ENCODE measurements at places on chromosomes 5 and 9. TPM values are rescaled to one million over a fixed set of nuclear protein-coding genes. Genes with fewer than 3 reads are reported as not detected.

TAF11L10 gene
- total RNA-seq = not detected

BASP1 gene
- total RNA-seq = 5.4 TPM

GRCh38 chr5:74333430-74333829 is 307.1 kb downstream of the ENC1 start:
- DNase-seq = no peak

DNA sequence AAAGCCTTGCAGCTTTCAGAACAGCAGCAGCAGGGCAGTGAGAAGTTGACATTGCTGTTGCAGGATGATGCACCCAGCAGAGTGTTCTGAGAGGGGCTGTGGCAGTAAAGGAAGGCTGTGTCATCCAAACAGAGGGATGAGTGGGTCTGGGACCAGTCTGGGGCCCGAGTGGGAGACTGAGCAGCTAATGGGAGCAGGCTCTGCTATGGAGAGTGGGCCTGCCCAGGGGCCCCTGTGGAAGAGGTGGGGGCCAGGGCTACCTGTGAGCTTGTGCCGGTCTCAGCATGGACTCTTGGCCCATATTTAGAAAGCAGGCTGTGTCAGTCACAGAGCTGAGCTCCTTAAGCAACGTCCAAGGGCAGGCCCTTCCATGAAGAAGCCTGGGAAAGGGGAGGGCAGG is 26.0 kb upstream of the PITX1 start:
- no peak for DNase-seq

DNA sequence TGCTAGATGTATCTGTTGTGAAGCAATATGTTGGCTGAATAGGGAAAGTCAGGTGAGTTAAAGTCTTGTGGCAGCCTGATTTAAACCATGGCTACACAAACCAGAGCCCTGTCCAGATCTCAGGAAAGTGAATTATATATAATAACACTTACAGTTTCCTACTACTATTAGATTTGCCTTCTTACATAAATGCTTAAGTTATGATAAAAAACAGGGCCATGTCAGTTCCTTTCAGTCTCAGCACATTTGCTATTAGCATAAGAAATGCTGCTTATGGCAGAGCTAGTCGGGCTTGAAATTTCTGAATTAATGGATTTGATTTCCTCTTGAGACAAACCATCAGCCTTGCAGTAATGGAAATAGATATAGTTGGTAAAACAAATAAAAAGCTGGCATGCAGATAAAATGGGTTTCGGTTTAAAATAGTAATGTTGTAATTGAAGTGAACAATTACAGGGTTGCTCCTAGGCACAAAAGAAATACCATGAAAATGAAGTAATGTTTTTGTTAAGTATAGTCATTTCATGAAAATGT is 664.2 kb upstream of the ZNF608 start:
- DNase-seq = no peak

DMRT2 gene
- total RNA-seq = 0.33 TPM

DNA sequence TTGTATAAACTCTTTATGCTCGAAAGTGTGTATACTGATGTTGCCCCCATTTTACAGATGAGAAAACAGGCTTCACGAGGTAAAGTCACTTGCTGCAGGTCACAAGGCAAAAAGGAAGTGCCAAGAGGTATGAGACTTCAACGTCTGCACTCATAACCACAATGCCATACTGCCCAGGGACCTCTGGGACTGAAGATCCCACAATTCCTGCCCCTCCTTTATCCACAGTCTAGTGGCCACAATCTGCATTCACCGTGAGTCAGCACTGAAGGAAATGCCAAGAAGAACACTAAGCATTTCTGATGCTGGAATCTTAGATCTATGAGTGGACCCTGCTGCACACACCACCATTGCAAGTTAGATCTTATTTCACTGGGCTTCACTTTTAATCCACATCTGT is 37.3 kb downstream of the MED27 start:
- no peak for DNase-seq

LCN6 gene
- total RNA-seq = 12.5 TPM

PHF24 gene
- total RNA-seq = under 0.01 TPM

IQGAP2 gene
- 30.7 TPM for total RNA-seq

DNA sequence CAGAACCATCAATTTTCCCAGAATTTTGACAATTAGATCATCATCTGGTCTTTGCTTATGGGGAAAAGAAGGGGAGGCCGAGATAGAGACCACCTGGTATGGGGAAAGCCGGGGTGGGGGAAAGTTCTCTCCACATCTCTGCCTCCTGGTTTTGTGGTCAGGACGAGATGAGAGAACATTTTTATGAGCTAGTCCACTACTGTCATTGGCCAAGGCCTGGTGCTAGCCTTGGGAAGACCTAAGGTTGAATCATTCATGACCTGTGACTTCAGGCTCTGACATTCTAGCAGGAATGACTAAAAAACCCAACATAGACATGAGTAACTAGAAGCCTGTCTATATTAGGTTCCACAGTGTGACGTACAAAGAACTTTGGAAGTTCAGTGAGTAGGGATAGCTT is 135.2 kb downstream of the PTTG1 start:
- peak; percentile 68 for DNase-seq

DNA sequence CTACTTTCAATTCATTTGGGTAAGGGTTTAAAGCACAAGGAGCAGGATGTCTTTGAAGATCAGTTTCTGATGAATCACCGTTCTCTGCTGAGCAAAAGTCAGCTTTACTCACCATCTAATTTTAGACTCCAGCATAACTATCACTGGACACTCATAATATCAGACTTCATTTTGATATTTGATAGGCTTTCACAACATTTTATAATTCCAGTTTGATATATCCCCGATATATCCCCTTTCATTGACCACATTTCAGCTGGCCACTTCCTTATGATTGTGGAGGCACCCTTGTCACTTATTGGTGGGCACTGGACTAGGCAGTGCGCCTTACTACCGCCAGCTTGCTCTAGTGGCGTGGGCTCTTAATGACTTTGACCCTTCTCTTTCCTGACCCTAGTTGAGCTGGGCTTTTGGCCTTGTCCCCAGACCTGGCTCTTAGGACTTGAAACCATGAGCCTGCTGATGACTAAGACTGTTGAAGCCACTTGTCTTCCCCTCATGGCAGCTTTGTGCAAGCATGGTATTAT is 46.8 kb downstream of the CYSTM1 start:
- no peak for DNase-seq

NPR3 gene
- 0.65 TPM for total RNA-seq

PDZD2 gene
- total RNA-seq = 15.0 TPM

- no peak for DNase-seq
Measured at GRCh38 chr9:74497748-74498620, 849 bp downstream of the RORB start.

DNA sequence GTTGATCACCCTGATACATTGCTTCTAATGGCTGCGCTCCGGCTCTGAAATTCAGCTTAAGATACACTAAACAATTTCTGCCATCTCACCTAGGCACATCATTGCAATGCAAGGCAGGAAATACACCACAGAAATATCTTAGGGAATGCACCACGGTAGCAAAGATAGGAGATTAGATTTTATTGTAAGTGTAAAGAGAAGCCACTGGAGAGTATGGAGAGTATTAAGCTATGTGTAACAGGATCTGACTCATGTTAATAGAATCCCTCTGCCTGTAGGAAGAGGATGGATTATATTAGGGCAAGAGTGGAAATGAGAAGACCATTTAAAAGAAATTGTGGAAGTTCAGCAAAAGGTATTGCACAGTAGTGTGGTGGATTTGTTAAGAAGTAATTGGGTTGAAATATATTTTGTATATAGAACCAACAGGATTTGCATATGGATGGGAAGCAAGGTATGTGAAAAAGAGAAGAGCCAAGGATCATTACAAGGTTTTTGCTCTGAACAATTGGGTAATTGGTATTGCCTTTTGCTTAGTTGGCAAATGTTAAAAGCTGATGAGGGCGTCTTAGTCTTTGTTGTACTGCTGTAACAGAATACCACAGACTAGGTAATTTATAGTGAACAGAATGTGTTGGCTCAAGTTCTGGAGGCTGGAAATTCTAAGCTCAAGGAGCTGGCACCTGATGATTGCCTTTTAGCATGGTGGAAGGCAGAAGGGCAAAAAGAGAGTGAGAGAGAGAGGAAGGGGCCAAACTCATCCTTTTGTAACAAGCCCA is 636.1 kb downstream of the PSAT1 start:
- DNase-seq = no peak

MLANA gene
- total RNA-seq = not detected

DNA sequence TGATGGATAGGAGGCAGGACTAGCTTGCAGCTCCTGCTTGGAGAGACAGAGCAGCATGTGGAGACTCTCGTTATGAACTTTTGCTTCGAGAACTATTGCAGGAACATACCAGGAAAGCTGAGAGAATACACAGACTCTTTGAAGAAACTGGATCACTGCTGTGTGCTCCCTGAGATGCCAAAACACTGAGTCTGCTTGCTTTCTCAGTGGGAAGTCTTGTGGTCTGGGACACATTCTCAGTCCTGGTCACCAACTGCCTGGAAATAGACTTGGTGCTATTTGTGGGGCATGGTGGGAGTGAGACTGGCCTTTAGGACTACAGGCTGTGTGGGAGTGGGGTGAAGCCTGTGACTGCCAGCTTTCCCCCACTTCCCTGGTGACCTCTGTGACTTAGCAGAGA is 252.6 kb downstream of the MED10 start:
- no peak for DNase-seq

DNA sequence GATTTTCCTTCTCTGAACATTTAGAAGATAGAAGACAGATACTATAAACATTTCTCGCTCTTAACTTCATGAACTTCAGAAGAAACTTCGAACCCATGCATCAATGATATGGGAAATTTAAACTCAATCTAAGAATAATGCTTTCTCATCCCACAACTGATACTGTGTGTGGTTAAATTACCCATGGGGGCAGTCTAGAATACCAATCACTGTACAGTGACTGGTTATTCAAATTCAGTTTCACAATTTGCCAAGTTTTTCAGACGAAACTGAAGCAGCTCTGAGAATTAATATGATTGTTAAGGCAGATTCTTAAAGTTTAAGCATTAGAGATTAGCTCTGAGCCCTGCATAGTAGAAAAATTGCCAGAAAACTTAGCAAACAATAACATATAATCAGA is 431.0 kb downstream of the SH3GL2 start:
- no peak for DNase-seq

DNA sequence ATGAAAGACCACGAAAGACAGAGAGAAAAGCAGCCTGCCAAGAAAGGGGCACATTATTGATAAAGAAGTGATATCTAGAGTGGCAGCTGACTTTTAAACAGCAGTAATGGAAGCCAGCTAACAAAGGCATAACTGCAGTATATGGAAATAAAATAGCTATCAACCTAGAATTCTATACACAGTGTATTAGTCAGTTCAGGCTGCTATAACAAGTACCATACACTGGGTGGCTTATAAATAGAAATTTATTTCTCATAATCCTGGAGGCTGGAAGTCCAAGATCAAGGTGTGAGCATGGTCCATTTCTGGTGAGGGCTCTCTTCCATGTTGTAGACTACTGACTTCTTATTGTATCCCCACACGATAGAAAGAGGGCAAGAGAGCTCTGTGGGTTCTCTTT is 109.8 kb downstream of the DEPDC1B start:
- no peak for DNase-seq

GRCh38 chr9:92097997-92098482 is 17.2 kb downstream of the SPTLC1 start:
- DNase-seq = no peak

- DNase-seq = no peak
Measured at GRCh38 chr9:15268317-15268716, 38.7 kb downstream of the TTC39B start.

GRCh38 chr5:59361454-59361853 is 532.1 kb downstream of the PDE4D start:
- DNase-seq = no peak

LSM11 gene
- total RNA-seq = 53.7 TPM

AQP7 gene
- 0.33 TPM for total RNA-seq

HK3 gene
- 3.8 TPM for total RNA-seq

PTGS1 gene
- 119 TPM for total RNA-seq

GRCh38 chr9:94663640-94664039 is 24.3 kb upstream of the FBP1 start:
- no peak for DNase-seq

ACOT12 gene
- not detected for total RNA-seq

DNA sequence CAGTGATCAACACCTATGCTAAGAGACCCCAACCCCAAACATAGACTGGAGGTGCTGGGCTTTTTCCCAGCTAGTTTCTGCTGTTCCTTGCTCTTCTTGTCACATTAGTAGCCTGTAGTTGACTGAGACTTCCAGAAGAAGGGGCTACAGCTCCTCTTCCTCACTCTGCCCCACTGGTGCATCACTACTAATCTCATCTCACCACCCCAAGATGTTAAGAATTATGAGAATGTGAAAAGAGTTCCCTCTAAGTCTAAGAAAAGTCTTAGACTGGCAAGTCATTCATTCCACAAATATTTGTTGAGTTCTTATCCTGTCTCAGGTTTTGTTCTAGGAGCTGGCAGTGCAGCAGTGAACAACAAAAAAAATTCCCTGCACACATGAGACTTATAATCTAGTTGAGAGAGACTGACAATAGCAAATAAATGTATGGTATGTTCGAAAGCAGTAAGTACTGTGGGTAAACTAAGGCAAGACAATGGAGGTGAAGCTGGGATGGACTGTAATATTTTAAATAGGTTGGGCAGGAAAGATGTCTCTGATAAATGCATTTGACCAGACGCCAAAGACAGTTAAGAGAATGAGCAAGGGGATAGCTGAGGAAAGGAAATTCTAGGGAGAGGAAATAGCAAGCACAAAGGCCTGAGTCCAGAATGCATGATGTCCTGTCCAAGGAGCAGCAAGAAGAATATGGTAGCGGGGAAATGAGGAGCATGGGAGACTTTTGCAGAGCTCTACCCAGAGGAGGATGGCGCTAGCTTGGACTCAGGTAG is 92.3 kb downstream of the PTCD2 start:
- no peak for DNase-seq

DNA sequence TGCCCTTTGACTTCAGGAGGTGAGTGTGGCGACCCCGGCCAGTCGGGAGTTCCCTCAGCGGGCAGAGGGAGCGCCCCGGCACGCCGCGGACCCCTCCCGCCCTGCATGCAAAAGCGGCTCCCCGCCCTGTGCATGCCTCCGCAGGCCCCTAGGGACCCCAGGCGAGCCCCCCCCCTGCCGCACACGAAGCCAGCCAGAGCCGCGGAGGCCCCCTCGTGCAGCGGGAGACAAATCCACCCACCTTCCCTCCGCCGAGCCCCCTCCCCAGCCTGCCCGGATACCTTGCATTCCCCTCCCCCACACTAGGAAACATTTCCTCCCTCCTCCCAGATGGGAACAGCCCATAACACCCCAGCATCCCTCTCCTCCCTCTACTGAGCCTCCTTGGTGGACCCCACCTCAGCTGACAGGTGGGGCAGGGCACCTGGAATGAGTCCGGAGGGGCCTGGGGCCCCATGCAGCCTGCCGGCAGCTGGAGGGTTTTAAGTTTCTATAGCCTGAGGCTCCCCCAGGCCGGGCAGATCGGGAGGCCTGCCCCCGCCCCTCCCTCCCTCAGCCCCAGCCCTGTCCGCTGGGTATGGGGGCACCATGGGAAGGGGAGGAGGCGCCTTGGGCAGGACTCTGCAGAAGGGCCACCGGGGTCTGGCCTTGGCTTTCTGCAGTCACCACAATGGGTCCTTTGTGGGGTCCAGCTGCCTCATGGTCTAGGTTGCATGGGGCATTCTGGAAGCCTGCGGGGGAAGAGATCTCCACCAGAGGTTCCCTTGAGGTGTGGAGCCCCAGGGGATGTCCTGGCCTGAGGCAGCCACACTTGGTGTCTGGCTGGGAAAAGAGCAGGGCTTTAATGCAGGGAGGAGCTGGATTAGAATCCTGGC is 601 bp downstream of the ERGIC1 start:
- no peak for DNase-seq

PCDHA9 gene
- total RNA-seq = 0.23 TPM

- DNase-seq = no peak
Measured at GRCh38 chr5:16897800-16898199, 38.3 kb downstream of the MYO10 start.

GRCh38 chr5:180563994-180564393 is 27.3 kb downstream of the SCGB3A1 start:
- DNase-seq = no peak

GRCh38 chr9:116524778-116525470 is 162.2 kb upstream of the TRIM32 start:
- no peak for DNase-seq
